NCI-H748 treated with DMSO at 0.1 percent for 48 hours (cell line): ENCODE measurements at places on chromosomes 3 and 15.
A peak's percentile ranks its signal among the peaks of the same experiment; 100 is the strongest.

DNA sequence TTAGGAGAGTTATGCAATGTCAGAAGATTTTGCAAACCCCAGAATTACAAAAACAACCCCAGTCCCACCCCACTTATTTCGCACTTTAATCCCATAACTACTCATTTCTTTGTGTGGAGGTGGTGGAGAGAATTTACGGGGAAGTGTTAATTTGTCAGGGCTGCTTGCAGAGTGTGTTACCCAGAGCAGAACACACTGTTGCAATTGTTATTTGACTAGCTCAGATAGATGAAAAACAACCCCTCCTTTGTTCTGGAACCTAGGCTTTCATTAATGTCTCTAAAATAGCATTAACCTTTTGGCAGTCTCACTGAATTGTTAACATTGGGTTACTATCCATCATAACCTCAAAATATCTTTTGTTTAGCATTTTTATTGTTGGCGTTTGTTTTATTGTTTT, 55.8 kb upstream of the MINAR1 start:
- DNase-seq: no peak

DNA sequence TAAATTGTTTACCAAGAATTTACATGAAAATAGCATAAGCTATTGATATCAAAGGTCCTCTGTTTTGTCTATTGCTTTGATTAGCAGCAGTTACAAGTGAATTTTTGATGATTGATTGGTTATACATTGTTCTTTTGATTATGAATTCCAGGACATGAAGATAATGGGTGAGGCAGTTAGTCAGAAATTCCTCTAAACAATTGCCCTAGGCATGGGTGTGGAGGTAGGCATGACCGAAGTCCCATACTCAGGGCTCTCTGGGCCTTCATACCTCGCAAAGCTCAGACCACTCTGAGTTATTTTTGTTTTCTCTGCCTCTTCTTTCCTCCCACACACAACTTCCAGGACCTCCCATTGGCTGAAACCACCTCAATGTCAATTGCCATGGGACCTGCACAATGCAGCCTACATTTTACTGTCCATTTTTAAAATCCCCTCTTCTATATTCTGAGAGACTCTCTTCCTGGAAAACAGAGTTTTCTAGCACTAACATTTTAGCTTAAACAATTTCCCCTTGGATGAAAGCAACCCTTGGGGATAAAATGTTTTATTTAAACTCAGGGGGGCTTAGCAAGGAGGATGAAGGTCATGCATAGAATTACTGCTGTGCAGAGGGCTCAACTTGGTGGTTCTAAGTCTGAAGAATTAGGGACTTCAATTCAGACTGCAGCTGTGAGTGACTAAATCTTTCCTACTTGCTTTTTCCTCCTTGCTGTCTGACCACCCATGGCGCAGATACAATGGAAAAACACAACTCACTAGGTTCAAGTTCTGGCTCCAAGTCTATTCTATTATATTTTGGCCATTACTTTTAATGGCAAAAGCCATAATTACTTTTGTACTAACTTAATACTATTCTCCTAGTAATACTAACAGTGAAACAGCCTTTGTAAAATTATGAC, 594.8 kb downstream of the NTRK3 start:
- no peak for DNase-seq

DNA sequence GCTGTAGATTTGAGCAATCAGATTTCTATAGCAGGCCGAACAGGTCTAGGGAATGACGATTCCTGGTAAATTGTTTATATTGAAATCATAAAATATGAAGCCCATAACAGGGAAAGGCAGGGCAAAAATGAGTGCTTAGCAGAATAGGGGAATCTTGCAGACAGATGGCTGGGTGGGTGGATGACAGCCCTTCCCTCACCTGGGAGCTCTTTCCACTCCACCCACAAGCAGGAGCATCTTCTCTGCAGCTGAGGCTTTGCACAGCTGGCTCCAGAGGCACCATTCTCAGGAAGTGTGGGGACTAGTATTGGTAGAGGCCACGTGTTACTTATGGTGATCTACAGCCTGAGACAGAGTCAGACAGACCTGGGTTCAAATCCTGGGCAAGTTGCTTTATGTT, 55.9 kb upstream of the SYN2 start:
- DNase-seq: no peak

DNA sequence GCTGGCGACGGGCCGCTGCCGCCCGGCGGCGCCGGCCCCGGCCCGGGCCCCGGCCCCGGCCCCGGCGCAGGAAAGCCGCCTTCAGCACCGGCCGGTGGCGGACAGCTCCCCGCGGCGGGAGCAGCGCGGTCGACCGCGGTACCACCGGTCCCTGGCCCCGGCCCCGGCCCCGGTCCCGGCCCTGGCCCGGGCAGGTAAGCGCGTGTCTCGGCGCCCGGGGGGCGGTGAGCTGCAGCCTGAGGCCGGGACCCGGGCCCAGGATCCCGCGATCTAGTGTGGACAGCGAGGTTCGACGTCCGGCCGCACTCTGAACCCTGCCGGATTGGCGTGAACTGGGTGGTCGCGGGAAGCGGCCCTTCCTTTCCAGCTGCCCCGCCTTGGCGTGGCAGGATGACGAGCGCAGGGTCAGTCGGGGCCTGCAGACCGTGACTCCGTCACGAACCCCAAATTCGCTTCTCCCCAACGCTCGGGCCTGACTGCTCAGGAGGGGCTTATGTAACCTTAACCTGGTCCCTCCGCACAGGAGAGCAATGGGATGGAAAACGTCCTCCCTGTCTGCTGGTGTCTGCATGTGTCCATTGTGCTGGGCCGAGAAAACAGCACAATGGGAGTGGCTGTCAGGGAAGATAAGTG, 472 bp downstream of the BSN start:
- no peak for DNase-seq

DNA sequence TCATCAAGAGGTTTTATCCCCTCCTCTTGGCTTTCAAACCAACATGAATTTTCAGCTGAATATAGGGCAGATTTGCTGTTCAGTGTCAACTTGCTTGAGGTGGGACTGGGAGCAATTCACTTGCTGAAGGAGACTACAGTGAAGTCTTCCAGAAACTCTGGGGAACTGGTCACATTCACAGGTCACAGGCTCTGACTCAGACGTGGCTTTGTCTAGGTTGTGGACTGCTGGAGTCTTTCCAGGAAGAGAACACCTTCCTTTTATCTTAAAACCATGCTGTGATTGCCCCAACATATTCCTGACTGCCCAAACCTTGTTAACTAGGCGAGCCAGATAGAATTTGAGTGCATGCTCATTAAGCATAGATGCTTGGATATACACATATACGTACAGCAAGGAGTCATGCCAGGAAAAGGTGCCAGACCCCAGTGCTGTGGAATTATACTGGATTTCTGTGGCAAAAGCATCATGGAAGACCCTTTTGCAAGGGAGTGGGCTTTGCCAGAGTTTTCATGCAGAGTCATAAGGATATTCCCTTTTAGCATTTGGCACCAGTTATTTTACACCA, 399.1 kb upstream of the TBL1XR1 start:
- DNase-seq: no peak

DNA sequence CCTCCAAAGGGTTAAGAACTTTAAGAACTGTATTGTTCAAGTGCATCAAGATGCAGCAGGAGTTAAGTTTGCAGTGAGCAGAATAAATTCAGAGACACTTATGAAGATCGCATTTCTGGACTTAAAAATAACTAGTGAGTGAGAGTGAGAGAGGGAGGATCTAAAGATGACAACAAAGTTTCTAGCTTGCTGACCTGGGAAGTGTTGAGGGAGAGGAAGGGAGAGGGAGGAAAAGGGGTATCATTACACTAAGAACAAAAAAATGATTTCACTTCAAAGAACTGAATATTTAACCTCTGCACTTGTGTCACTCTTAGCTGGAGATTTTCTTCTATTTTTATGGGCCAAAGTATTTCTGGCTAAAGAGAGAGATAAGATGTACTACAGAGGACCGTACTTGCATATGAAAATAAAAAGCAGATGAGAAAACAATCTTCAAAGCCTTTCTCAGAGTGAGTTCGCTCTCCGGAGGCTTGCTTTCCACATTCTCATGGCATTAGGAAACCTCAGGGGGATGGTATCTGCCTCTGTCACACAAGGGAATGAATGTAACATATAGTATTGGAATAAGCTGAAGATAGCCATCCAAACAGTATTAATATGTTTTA, 91.4 kb upstream of the TJP1 start:
- no peak for DNase-seq

- no peak for DNase-seq
Observed at GRCh38 chr3:62210011-62210410, 163.3 kb downstream of the FEZF2 start.

DNA sequence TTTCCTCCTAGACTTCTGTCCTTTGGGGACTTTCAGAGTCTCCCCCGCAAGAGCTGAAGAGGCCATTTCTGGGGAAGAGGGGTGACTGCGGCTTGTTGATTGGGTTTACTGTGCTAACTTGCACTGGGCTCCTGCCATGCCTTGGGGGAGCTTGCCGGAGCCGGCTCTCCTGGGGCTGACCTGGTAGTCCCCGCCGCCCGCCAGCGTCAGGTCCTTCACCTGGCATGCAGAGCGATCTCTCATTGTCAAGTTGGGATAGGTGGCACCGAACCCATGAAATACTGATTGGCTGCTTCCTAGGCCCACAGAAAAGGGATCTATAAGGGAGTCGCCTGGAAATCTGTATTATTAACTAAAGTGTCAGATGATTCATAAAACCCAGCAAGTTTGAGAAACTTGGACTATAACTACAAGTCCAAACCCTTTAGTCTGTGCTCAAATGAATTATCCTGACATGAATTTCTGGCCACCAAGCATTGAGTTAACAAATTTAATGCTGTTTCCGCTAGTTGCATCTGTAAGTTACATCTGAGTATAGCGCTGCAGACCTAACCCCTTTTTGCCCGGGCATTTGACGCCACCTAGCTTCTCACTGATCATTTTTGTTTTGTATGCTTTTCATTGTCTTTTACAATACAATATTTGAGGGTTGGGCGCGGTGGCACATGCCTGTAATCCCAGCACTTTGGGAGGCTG, 607 bp upstream of the IMP3 start:
- DNase-seq: peak; percentile 66

- no peak for DNase-seq
Observed at GRCh38 chr3:122978569-122978968, 49.0 kb downstream of the SEMA5B start.

GRCh38 chr3:69948246-69948862, 51.2 kb upstream of the SAMMSON start:
- no peak for DNase-seq

GRCh38 chr3:59812237-59813147, 762.7 kb upstream of the CFAP20DC start:
- no peak for DNase-seq

DNA sequence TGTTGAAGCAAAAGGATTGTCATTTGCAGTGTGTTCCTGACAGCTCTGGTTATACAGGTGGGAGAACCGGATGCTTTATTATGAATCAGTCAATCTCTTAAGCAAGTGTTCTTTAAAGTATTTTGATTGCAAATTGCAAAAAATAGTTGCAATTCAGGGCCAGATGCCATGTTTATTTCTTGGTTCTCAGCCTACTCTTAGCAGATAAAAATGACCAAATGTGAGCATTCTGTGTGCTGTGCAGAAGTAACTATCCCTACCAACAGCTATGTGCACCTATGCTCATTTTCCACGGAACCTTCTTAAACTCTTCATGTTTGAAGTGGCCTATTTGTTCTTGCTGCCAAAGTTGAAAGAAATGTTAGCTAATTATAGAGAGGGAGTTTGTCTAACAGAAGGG, 262.3 kb upstream of the RASGRP1 start:
- no peak for DNase-seq

GRCh38 chr15:101342056-101342455, 47.0 kb upstream of the SNRPA1 start:
- no peak for DNase-seq

DNA sequence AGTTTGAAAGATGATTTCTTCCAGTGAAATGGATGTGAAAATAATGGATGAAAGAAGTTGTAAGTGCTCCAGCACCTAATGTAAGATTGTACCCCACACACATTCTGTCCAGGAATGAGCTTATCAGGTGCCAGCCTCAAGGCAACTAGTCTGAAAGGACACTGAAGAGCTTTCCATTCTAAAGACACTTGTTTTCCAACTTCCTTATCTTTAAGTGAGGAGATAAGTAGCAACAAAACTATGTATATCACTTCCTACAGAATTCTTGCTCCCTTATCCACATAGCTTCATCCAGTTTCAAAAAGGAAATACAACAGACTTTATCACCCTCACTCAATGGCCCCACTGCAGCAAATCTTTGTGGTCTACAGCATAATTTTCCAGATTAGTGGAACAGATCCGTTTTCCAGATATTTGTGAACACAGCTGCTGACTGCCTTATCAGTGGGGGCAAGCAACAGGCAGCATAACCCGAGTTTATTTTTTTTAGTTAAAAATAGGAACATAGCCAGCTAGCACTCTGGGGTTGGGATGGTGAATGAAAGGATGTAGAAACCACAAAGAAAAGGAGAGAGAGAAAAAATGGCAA, 60.6 kb downstream of the CD200R1L start:
- DNase-seq: no peak

- DNase-seq: no peak
Observed at GRCh38 chr15:83850015-83850414, 196.1 kb downstream of the ADAMTSL3 start.

DNA sequence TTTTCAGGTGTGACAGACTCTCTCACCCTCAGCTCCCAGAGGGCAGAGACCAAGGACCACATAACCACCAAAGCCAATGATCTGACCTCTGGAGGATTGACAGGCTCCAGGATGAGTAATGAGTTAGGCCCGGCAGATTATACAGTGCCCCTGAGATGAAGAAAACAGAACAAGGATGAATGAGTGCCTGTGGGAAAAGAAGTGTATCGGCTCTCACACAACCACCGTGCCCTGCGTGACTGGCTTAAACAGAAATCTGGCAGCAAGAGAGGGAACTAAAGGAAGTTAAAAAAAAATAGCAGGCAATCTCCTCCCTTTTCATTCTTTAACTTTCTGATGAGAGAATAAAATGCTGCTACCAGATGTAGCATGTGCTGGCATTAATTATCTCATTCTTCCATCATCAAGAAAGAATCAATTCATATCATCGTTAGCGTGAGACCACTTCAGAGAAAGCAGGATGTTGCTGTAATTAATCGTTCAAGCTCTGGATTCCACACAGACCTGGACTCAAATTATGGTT, 227.5 kb upstream of the COL8A1 start:
- DNase-seq: no peak

DNA sequence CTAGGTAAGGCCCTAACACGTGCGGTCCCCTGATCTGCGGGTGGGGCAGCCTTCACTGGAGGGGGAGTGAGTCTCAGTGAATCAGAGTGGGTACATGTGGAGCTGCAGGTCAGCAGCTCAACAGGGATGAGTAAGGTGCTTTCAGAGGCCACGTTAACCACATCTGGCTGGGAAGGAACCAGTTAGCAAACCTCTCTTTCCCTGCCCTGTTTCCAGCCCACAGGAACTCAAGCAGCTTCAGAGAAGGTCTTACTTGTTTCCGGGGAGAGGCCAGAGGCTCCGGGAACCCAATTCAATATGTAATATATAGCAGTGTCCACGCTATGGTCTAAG, 175.3 kb downstream of the XXYLT1 start:
- no peak for DNase-seq

- no peak for DNase-seq
Observed at GRCh38 chr15:100898661-100899462, 19.2 kb downstream of the ALDH1A3 start.

DNA sequence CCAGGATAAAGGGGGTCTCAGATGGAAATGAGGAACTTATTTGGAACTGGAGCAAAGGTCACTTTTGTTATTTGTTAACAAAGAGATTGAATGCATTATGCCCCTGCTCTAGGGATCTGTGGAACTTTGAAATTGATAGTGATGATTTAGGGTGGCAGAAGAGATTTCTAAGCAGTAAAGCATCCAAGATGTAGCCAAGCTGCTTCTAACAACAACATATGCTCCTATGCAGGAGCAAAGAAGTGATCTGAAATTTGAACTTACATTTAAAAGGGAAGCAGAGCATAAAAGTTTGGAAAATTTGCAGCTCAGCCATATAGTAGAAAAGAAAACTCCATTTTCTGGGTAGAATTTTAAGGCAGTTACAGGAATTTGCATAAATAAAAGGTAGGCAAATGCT, 30.3 kb upstream of the CCDC50 start:
- no peak for DNase-seq
